ENCODE measurements at places on chromosomes 16 and 17.

GRCh38 chr16:25626172-25626571, 65.6 kb upstream of the HS3ST4 start:
- no peak for DNase-seq

DNA sequence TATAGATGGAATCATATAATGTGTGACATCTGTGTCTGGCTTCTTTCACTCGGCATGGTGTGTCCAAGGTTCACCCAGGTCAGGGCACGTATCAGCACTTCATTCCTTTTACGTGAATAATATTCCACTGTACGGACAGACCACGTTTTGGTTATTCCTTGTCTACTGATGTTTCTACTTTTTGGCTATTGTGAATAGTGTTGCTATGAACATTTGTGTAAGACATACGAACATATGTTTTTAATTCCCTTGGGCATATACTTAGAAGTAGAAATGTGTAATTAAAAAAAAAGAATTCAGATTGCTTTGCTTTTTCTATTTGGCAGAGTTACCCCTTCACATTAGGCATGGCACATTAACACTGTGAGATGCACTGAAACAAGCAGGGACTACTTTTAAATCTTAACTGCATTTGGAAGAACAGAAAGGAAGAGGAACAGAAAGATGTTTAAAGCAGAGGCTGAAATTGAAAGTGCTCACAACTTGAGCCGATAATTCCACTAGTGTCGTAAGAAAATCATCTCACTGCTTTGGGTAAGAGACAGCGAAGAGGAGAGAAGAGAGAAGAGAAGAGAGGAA, 105.3 kb downstream of the VPS53 start:
- DNase-seq: no peak

GRCh38 chr16:81163671-81164070, 67.5 kb upstream of the GCSH start:
- no peak for DNase-seq

DNA sequence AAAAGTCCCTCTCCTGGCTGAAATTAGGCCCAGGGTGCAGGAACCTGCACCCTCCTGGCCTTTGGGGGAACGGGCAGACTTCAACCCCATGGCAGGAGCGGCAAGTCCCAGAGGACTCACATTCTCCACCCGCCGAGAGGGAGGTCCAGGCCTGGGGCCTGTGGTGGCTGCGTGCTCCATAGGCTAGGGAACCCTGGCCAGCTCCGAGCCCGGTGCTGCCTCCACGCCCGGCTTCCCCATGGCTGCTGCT, 130 bp downstream of the CCDC78 start:
- no peak for DNase-seq

DNA sequence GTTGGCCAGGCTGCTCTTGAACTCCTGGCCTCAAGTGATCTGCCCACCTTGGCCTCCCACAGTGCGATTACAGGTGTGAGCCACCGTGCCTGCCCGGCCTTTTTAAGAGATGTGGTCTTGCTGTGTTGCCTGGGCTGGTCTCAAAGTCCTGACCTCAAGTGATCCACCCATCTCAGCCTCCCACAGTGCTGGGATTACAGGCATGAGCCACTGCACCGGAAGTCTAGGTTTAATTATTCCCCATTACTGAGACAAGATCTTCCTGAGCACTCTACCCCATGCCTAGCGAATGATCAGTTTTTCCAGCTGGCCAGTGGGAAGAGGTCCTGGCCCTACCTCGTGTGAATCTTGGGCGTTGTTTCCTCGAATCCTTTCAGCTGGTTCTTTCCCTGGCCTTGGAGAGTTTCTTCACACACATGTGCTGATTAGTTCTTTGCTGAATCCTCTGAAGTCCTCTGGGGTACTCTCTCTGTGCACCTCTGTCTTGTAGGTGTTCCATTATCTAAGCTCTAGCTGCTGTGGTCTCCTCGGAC, 18.9 kb downstream of the C16orf54 start:
- DNase-seq: no peak

- DNase-seq: no peak
Observed at GRCh38 chr16:876523-877241, 76.1 kb upstream of the GNG13 start.

- DNase-seq: no peak
Observed at GRCh38 chr17:67506966-67507365, 129.9 kb downstream of the PITPNC1 start.

DNA sequence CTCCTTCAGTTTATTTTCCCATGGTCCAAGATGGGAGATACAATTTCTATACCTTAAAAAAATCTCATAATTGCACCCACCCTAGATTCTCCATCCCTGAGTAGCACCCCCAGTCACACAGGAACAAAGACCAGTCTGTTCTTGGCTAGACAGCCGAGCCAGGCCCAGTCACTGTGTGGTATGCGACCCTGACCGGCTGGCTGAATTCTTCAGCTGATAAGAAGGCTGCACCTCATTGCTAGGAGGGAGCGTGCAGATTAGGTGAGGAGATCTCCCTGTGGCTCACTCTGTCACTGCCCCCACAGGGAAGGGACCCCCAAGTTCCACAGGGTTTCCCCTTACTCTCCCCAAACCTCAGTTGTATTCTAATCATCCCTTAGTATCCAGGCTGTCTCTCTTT, 138.7 kb downstream of the SALL1 start:
- DNase-seq: no peak

DNA sequence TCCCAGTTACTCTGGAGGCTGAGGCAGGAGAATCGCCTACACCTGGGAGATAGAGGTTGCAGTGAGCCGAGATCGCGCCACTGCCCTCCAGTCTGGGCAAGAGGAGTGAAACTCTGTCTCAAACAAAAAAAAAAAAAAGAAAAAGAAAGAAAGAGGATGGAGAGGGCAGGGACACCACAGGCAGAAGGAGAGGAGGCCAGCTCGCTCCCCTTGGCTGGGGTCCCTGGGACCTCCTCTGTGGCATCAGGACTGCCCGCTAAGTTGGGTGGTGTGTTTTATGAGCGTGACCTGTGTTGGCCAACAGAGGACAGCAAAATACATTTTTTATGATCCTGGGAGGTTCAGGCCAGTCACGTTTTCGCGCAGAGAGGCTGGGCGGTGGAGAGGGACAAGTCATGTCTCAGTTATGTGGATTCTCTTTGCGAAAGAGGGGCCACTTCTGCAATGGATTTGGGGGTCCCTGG, 229.6 kb downstream of the MRTFB start:
- DNase-seq: peak; percentile 70

DNA sequence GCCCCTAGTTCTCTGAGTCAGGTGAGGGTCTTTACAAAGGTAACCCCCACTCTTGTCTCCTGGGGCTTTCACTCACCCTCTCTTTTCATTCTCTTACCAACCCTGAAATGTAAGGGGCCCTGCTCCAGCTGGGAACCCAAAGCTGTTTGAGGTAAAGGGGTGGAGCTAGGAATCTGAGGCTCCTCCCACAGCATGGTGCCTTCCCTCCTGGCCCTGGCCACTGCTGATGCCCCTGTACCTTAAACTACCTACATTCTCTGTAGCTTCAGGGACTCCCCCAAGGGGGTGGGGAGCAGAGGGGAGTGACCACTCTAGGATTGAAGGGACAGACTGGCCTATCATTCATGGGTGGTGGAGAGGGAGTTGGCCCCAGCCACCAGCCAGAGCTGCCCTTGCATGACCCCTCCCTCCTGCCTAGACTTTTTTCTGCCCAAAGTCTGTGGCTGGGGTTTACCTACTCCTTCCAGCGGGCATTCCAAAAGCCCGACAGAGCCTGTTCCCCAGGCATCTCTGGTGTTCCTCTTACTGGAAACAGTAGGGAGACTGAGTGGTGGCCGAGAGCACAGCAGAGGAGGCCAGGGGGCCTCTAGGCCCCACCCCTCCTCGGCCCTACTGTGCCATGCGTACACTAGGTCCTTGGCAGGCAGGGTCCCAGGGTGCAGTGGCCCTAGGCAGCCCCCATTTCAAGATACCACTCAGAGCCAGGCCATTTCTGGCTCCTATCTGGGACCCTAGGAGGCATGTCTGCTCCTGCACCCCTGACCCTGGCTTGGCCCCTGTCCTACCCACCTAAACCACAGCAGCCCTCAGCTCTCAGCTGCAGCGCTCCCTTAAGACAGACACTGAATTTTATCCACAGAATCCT, 9.5 kb downstream of the DOK4 start:
- DNase-seq: peak; percentile 10

DNA sequence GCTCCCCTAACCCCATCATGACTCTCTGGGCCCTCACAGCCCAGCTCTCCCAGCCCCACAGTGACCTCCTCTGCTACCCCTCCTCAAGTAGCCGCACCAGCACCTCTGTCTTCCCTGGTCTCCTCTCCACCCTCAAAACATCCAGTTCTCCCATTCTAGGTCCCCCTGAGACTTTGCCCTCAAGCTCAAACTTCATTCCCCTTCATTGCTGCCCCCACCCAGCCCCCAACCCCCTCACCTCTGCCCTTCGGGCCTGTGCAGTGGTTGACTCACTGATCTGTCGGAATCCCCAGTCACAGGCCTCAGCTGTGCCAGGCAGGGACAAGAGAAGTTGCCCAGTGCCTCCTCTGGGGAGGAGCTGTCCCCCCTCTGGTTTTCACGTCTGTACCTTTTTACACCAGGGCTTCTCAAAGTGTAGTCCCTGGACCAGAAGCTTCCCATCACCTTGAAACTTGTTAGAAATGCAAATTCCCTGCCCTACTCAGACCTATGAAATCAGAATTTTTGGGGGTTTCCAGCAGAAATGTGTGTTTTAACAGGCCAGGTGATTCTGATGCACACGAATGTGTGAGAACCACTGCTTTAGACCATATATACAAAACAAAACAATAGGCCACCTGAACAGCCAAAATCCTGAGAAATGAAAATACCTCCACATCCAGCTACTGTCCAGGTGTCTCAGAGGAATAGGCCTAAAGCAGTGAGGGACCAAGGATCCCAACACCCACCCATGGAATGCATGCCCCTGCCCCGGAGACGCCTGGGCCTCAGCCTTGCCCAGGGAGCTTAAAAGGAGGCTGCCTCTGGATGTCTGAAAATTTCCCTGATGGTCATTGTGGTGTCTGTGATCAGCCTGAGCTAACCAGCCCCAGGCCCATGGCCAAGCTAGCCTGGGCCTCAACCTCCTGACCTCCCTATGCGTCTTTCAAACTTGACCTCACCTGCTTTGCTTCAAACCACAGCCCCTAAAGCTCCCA, 853 bp upstream of the DOK4 start:
- no peak for DNase-seq

- DNase-seq: peak; percentile 19
Observed at GRCh38 chr17:61174310-61174709, 225.3 kb upstream of the TBX2 start.

DNA sequence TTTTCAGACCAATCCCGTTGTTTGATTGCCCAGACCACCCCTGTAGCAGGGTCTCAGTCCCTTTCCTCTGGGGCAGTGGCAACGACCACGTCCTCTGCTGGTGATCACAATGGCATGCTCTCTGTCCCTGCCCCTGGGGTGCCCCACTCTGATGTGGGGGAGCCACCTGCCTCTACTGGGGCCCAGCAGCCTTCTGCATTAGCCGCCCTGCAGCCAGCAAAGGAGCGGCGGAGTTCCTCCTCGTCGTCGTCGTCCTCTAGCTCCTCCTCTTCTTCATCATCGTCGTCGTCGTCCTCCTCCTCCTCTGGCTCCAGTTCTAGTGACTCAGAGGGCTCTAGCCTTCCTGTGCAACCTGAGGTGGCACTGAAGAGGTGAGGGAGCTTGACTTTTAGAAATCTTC, 9.2 kb downstream of the ELOB start:
- DNase-seq: no peak

DNA sequence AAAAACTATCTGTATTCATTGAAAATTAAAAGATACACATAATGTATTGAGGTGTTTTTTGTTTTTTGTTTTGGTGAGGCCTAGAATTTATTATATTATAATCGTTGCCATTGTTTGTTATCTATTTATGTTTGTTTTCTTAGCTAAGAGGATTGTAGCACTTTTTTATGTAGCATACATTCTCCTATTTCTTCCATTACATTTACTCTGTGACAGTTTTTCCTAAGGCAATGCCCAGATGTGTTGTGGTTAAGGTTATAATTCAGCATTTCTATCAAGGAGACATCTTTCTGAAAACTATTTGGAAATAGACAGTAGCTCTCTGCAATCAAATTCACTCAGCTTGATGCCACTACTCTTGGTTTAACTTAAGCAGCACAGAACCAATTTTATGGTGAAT, 161.6 kb downstream of the PPM1E start:
- no peak for DNase-seq

DNA sequence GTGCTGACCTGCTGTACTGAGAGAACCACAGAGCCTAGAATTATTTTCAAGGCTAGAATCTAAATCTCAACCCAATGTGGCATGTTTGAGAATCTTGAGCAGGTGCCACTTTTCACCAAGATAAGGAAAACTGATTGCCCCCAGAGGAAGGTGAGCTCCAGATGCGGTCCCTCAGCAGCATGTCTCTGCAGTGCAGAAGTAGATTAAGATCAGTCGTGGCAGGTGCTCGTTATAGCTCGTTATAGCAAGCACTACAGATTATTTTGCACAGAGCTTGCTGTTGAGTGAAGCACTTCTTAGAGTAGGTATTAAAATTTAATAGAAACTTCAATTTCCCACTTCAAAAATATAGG, 176.0 kb downstream of the AATF start:
- no peak for DNase-seq

GRCh38 chr16:72894293-72895151, 153.4 kb downstream of the ZFHX3 start:
- DNase-seq: no peak

- no peak for DNase-seq
Observed at GRCh38 chr17:37737971-37738370, 6.9 kb downstream of the HNF1B start.

GRCh38 chr17:56009795-56010651, 143.3 kb upstream of the ANKFN1 start:
- no peak for DNase-seq

DNA sequence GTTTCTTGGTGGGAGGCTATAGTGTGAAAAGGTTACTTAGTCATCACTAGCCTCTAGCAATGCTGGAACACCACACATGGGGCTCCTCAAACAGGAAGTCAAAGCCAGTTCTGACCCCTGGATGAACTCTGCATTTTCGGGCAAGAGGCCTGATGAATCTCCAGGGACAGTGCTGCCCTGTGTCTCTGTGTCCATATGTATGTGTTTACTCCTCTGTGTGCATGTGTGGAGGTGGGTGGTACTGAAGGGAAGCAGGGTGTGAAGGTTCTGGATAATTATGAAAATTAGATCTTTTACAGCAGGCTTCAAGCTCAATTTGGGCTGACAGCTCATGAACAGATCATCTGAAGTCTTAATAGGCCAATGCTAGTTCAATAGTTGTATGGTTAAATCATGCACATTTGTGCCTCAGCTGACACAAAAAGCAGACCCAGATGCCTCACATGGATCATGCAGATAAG, 133.6 kb downstream of the SNX11 start:
- DNase-seq: no peak

GRCh38 chr17:77465358-77466041, 324.7 kb downstream of the SEC14L1 start:
- DNase-seq: peak; percentile 57

DNA sequence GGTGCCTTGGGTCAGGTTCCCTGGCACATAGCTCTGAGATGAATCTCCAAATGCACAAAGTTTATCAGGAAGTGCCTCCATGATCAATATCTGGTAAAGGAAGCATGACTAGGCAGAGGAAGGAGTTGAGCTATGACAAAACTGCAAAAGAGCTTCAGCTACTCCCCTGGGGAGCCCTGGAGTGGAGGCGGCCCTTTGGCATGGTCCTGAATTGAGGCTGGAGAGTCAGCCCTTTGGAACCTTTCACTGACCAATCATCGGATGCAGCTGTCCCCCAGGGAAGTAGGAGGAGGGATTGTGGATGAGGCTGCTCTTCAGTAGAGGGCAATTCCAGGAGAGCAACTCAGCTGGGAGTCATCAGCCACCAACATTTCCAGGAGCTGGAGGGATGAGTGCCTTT, 46.1 kb upstream of the NLRP1 start:
- DNase-seq: no peak

- DNase-seq: no peak
Observed at GRCh38 chr16:13322336-13322735, 420.9 kb downstream of the SHISA9 start.

Data from hematopoietic multipotent progenitor cell treated with erythropoietin and hydrocortisone succinate and interleukin-3 and kit ligand, for 8 days (in vitro differentiated cells).